ENCODE measurements at places on chromosomes 12 and 14.

DNA sequence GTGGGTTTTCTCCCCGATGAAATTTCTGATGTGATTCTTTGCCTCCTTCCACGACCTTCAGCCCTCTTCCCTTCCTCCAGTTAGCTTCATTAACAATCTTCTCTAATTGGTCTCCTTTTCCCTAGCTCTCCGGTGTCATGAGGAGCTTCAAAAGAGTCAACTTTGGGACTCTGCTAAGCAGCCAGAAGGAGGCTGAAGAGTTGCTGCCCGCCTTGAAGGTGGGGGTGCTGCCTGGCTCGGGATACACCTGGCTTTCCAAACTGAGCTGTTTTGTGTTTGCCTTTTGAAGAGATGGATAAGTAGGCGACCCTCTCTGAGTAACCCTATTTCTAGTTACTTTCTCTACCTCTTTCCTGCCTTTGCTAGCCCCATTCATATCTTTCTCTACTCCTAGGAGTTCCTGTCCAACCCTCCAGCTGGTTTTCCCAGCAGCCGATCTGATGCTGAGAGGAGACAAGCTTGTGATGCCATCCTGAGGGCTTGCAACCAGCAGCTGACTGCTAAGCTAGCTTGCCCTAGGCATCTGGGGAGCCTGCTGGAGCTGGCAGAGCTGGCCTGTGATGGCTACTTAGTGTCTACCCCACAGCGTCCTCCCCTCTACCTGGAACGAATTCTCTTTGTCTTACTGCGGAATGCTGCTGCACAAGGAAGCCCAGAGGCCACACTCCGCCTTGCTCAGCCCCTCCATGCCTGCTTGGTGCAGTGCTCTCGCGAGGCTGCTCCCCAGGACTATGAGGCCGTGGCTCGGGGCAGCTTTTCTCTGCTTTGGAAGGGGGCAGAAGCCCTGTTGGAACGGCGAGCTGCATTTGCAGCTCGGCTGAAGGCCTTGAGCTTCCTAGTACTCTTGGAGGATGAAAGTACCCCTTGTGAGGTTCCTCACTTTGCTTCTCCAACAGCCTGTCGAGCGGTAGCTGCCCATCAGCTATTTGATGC is 797 bp downstream of the ESPL1 start:
- DNase-seq = no peak

- no peak for DNase-seq
Measured at GRCh38 chr12:12534975-12535374, 27.7 kb downstream of the DUSP16 start.

- DNase-seq = peak; percentile 5
Measured at GRCh38 chr14:103448097-103448496, 62.9 kb downstream of the MARK3 start.

DNA sequence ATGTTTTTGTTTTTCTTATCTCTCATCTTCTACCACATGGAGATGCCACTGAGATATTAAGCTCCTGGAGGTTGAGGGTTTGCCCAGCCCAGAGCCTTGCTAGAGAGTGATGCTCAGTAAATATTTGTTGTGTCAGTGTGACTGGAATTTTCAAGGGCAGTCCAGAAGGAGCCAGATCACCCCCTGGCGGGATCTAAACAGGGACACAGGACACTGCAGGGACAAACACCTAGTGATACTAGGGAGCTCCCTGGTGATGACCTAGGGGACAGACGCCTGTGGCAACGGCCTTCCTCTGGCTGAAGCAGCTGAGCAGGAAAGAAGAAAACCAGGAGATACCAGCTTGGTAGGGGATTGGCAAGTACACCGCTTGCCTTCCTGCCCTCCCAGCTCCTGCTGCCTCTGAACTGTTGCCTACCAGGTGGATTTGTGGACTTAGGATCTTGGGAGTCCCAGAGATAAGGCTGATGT is 714.4 kb upstream of the TBX3 start:
- no peak for DNase-seq

- DNase-seq = no peak
Measured at GRCh38 chr14:103684471-103684870, 30.8 kb downstream of the XRCC3 start.

GRCh38 chr12:93226361-93226760 is 151.4 kb upstream of the NUDT4 start:
- DNase-seq = peak; percentile 19

GRCh38 chr12:53115891-53116648 is 12.8 kb downstream of the SOAT2 start:
- peak; percentile 21 for DNase-seq

DNA sequence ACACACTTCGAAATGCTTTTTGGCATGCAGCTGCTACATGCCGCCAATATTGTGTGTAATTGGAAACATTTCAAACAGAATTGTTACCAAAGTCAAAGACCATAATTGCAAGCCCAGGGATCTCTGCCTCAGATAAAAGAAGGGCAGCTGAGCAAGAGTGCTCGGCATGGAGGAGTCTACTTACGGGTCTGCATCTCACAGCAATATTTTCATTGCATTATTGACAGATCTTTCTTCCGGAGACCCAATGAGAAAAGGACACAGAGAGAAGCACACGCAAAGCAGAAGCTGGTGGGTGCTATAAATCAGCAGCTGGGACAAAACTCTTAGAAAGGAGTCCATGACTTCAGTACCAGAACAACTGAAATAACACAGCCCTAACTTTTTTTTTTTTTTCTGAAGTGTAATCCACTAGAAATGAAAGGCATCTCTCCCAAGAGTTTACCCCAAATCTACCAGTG is 4.9 kb downstream of the PRICKLE1 start:
- DNase-seq = no peak

DNA sequence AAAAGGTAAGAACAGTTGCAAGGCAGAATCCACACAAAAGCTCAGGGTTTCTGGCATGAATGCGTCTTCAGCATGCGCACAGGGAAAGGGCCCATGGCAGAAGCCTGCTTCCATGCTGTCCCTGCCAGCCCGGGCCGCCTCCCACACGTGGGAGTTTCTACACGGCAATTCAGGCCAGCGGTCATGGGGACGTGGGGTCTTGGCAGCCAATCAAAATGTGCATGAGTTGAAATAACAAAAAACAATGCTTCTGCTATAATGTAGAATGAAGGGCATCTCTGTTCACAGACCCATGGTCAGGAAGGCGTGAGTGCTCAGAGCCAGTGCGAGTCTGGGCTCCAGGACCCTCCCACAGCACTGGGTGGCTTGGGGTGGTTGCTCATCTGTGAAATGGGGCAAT is 28.6 kb downstream of the AMN start:
- no peak for DNase-seq

DNA sequence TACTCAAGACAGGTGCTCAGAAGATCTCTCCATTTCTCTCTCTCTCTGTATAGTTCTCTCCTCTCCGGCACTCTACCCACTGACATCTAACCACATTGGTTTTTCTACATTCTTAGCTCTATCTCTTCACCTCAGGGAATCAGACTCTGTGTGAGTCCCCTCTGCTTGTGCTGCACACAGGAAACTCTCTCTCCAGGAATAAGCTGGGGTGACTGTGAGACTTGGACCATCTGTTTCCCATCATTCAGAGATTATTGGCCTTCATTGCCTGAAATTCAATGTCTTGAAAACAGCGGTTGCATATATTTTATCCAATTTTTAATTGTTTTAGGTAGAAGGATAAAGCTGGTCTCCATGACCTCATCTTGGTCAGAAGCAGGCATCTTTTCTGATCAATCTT is 105.0 kb downstream of the SLC35F4 start:
- DNase-seq = no peak

DNA sequence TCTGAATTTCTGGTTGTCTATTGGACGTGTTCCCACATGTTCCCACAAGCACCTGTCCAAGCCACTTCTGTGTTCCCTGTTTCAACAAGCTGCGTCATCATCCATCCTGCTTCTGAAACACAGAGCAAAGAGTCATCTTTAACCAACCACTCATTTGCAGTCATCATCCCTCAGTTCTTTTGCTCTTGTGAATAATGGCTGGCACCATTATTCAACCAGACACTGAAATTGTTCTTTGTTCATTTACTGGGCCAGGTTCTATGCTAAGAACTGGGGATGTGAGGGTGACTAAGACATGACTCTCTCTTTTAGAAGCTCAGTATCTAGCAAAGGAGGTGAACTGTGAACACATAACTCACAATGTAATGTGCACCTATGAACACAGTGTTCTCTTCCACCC is 40.7 kb upstream of the ANO4 start:
- DNase-seq = no peak

All from fibroblast of skin of back (primary cell).